ENCODE measurements at places on chromosomes 2 and 18. TPM values are rescaled to one million over a fixed set of nuclear protein-coding genes. Genes with fewer than 3 reads are reported as not detected.

DLX2 gene
- total RNA-seq: not detected

TNFRSF11A gene
- total RNA-seq: 11.1 TPM

ZC3H6 gene
- 3.0 TPM for total RNA-seq

SCTR gene
- total RNA-seq: not detected

NAT8 gene
- total RNA-seq: not detected

KCNK3 gene
- total RNA-seq: not detected

MTX2 gene
- total RNA-seq: 31.7 TPM

DNA sequence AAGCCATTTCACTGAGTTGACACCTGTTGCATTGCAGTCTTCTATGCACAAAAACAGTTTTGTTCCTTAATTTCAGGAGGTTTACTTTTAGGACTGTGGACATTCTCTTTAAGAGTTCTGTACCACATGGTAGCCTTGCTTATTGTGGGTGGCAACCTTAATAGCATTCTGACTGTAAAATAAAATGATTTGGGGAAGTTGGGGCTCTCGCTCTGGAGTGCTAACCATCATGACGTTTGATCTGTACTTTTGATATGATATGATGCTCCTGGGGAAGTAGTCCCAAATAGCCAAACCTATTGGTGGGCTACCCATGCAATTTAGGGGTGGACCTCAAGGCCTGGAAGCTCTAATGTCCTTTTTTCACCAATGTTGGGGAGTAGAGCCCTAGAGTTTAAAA, 3.4 kb downstream of the CTLA4 start:
- no peak for DNase-seq

DNA sequence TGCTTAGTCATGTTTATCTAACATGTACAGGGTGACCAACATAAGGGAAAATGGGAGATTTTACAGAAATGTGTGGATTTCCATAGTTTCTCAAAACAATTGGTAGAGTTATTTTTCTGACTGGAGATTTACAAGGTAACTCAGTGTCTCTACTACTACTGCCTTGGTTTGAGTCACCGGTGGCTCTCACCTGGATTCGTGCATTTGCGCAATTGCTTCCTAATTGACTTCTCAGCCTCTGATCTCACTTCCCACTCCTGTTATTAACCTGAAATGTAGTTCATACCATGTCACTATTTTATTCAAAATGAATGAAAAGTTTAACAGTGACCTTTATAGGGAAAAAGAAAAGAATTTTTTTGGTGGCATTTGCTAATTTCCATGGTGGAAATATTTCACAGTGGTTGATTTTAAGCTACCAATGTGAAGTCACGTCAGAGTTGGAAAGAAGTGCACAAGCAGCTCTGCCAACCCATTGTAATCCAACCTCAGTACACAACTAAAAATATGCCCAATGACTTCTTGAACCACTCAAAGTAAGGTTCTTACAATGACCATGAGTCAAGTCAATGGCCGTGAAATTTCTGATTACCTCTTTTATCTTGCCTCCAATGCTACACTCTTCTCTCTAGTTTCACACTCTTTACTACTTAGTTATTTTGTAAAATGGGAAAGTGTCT, 94.0 kb downstream of the NYAP2 start:
- no peak for DNase-seq

DNA sequence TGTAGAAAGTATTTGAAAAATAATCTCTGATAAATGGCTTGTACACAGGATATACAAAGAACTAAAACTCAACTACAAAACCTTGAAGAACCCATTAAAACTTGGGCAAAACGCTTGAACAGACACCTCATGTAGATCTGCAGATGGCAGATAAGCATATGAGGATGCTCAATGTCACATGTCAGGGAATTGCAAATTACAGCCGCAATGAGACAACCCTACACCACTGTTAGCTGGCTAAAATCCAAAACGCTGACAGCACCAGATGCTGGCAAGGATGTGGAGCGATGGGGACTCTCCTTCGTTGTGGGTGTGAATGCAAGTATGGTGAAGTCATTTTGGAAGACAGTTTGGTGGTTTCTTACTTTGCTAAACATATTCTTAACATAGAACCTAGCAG, 53.7 kb downstream of the SNTG2 start:
- DNase-seq: no peak

DNA sequence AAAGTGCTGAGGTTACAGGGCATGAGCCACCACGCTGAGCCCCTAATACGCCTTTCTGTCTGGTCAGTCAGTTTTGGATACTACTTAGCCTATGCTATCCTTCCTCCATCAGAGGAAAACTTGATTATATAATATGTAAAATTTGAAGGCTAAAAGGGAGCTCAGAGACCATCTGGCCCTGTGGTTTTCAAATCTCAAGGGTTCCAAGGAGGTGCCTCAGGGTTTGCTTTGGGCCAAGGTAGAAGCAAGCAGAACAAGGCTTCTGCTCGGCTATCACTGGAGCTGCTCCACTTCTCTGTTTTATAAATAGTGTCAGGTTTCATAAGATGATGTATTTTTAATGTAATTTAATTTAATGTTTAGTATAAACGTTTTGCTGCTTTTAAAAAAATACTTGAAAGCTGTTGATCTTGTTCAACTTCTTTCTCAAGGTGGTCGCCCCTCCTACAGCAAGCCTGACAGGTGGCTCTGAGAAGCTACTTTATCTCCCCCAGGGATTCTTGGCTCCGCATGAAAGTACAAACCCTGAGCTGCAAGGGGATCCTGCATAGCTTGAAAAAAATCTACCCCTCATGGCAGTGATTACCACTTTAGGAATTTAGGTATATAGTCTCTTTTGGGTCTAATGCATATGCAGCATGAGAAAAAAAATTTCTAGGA, 290.3 kb downstream of the CNTNAP5 start:
- no peak for DNase-seq

- peak; percentile 57 for DNase-seq
Measured at GRCh38 chr18:58417752-58418151, 211.1 kb downstream of the ALPK2 start.

- peak; percentile 36 for DNase-seq
Measured at GRCh38 chr2:157497638-157498314, 53.9 kb upstream of the CYTIP start.

DNA sequence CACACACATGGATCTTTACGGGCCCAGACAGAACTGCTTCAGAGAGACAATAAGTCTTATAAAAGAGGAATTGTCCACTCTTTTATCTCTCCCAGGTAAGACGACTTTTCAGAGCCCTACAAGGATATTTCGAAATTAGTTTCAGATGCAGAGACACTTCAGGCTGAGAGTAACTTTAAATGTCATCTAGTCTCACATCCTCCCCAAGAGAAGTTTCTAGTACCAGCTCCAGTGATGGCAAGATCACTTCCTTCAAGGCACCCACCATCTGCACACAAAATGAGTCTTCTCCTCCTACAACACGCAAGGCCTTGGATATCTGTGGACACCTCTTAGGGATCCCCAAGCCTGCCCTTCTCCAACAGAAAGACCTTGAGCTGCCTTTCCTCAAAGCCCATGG, 39.0 kb upstream of the KLHL29 start:
- DNase-seq: no peak

GRCh38 chr18:11251229-11251890, 102.0 kb upstream of the PIEZO2 start:
- no peak for DNase-seq

DNA sequence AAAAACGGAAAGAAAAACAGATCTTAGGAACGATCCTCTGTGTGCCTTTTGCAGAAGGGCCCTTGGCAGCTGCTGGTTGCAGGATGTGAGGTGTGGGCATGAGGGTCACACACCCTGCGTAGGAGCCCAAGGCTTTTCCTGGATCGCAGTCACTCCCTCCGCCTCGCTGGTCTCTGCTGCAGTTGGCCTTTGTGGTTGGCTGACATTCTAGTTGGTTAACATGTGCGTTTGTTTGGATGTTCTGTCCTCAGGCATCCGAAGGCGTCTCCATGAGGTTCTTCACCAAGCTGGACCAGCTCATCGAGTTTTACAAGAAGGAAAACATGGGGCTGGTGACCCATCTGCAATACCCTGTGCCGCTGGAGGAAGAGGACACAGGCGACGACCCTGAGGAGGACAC, 61.7 kb downstream of the INPP5D start:
- DNase-seq: no peak

DNA sequence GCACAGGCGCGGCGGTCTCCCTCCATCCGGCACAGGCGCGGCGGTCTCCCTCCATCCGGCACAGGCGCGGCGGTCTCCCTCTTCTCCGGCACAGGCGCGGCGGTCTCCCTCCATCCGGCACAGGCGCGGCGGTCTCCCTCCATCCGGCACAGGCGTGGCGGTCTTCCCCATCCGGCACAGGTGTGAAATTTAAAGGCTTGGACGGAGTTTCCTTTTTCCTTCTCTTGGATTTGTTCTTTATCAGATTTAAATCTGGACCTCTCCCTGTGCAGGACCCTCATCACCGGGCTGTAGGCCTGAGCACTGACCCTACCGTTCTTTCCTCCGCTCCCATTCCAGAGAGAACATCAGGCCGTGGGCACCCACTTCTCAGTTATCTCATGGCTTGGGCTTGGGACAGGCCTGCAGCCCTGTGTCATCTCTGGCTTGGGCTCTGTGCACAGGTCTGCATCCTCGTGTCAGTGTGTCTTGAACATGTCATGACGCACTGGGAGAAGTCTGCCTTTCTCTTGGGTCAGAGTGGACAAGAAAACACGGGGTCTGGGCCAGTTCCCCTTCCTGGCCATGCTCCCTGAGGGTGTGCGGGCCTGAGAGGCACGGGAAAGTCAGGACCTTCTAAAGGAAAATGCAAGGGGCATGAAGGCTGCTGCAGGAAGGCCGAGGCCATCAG, 53.9 kb upstream of the PXDN start:
- no peak for DNase-seq

DNA sequence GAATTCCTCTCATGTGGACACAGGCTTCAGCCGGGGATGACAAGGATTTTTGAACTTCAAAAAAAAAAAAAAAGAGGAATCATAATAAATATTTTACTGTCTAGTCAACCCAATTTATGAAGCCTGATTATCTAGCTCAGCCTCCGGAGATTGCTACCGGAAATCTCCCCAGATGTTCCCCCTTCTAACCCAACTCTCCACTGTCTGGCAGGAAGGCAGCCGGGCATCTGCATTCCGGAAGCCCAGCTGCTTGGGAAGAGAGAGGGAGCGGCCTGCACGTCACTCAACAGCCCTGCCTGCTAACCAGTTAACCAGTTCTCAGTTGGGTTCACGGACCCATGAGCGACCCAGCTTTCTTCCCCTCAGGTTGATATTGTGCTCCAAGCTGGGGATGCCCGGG, 87.2 kb upstream of the POU3F3 start:
- DNase-seq: no peak

GRCh38 chr18:71485611-71486010, 1058.5 kb downstream of the CBLN2 start:
- no peak for DNase-seq

DNA sequence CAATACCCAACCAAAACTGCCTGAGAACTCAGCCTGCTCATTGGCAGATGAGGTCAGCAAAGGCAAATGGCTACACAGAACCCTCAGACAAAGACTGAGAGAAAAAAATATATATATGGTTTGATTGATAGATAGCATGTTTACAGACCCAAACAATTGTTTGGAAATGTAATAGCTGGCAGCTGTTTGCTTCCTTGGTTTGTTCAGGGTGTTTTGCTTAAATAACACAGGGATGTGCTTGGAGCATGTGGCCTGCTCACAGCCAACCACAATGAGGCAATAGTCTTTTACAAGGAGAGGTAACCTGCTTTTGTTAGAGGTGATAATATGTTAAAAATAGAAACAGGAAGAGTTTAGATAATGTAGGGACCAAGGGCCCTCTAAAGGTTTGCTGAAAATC, 84.5 kb downstream of the PDK1 start:
- DNase-seq: no peak

- peak; percentile 84 for DNase-seq
Measured at GRCh38 chr2:64101141-64101591, 43.1 kb downstream of the PELI1 start.

Data from endothelial cell of umbilical vein (primary cell).